Neural progenitor cell (in vitro differentiated cells): ENCODE measurements at places on chromosomes 3 and 15. TPM values are rescaled to one million over a fixed set of nuclear protein-coding genes. Genes with fewer than 3 reads are reported as not detected.

Gene TM6SF1
- not detected in 2 replicates for total RNA-seq

Gene PLSCR5
- not detected in 2 replicates for total RNA-seq

- H3K36me3 ChIP-seq = no peaks in the 10 kb centered on the region
- H3K4me1 ChIP-seq = no peaks in the 10 kb centered on the region
- H3K27ac ChIP-seq = no peak overlapping the region
- no peaks in the 10 kb centered on the region for H3K27me3 ChIP-seq
- no peak overlapping the region for H3K4me3 ChIP-seq
Observed at GRCh38 chr3:87196879-87197278, 30.2 kb upstream of the CHMP2B start.

DNA sequence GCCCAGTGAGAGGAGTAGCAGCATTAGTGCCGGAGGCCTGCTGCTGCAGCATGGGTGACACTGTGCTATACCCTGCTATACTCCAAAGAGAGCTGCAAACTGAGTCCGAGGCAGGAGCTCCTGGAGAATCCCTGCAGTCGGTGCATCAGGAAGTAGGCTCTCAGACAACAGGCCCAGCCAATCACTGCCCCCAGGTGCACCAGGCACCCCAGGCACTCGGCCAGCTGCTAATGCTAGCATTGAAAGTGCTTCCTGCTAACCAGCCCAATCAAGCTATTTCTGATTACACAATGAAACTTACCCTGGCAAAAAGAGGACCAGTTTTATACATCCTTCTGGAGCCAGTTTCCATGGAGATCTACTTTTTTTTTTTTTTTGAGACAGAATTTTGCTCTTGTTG, 45.6 kb upstream of the IREB2 start:
- H3K27me3 ChIP-seq = no peaks in the 10 kb centered on the region
- H3K4me1 ChIP-seq = peaks cover 40% of the 10 kb centered on the region
- DNase-seq = no peak
- no peak overlapping the region for H3K4me3 ChIP-seq
- no peaks in the 10 kb centered on the region for H3K36me3 ChIP-seq
- H3K27ac ChIP-seq = no peak overlapping the region

- no peak overlapping the region for H3K4me3 ChIP-seq
- no peaks in the 10 kb centered on the region for H3K27me3 ChIP-seq
- no peaks in the 10 kb centered on the region for H3K36me3 ChIP-seq
- H3K4me1 ChIP-seq = no peaks in the 10 kb centered on the region
Observed at GRCh38 chr3:25817107-25817506, 27.2 kb downstream of the OXSM start.

- no peaks in the 10 kb centered on the region for H3K27me3 ChIP-seq
- H3K4me3 ChIP-seq = no peak overlapping the region
- no peak for DNase-seq
- no peak overlapping the region for H3K27ac ChIP-seq
Observed at GRCh38 chr15:57100136-57100539, 181.7 kb downstream of the TCF12 start.
